HAP-1 (cell line): ENCODE measurements at places on chromosomes 7 and 10.
A peak's percentile ranks its signal among the peaks of the same experiment; 100 is the strongest.

GRCh38 chr10:110265573-110266193 is 39.0 kb downstream of the SMNDC1 start:
- DNase-seq, result no peak

DNA sequence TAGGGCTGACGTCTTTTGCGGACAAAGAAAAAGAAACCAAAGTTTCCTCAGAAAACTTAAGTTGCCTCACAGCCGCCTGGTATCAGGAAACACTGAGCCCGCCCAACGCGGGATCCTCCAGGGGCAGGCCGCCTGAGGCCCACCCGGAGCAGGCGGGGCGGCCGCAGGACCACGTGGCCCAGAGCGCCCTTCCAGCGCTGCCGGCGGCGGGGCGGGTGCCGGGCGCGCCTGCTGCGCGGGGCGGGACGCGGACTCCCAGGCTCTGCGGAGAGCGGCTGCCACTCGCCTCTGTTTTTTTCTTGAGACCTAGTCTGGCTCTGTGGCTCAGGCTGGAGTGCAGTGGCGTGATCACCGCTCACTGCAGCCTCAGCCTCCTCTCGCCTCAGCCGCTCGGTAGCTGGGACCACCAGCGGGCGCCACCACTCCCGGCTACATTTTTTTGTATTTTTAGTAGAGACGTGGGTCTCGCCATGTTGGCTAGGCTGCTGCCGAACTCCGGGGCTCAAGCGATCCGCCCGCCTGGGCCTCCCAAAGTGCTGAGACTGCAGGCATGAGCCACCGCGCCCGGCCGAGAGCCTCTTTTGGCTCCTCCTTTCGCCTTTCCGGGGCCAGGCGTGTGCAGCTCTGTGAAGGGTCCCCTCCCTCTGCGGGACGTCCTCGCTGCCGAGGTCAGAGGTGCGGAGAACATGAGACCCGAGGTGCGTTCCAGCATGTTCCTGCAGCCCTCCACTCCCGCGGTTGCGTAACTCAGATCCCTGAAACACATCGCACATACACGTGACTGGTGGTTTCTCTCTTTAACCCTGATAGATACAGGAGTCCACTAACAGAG is 11.6 kb upstream of the HNRNPF start:
- no peak for DNase-seq

DNA sequence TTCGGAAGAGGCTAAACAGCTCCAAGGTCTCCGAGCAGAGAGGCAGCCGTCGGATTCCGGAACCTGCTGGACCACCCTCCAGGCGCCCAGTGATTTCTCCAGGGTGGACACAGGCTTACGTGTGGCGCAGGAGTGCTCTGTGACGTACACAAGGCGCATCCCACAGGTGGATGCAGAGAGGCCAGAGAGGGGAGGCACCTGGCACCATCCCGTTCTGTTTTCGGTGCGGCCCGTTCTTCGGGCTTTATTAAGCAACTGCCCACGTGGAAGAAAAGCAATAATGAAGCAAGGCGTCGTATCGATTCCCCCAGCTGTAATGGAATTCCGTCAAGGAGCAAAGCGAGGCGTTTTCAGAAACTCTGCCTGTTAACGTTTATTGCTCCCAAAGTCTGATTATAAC is 163.6 kb downstream of the PTPRN2 start:
- no peak for DNase-seq

GRCh38 chr7:141600168-141601006 is 49.2 kb downstream of the AGK start:
- no peak for DNase-seq

GRCh38 chr7:49229246-49229645 is 304.9 kb downstream of the CDC14C start:
- DNase-seq, result no peak

DNA sequence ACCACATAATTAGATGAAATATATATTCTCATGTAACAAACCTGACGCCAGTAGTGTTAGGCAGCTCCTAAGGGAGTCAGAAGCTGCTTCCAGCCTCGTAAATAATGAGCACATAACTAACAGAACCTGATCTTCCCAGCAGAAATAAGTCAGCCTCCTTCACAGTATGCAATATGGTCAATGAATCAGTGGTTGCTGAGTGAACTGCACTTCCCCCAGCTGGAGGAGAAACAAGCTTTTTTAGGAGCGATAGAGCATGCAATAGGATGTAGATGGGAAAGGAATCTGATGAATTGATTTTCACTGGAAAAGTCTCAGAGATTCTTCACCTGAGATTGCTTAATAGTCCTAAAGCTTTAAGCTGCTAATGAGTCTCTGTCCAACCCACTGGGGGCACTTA is 337.2 kb upstream of the LRGUK start:
- no peak for DNase-seq

DNA sequence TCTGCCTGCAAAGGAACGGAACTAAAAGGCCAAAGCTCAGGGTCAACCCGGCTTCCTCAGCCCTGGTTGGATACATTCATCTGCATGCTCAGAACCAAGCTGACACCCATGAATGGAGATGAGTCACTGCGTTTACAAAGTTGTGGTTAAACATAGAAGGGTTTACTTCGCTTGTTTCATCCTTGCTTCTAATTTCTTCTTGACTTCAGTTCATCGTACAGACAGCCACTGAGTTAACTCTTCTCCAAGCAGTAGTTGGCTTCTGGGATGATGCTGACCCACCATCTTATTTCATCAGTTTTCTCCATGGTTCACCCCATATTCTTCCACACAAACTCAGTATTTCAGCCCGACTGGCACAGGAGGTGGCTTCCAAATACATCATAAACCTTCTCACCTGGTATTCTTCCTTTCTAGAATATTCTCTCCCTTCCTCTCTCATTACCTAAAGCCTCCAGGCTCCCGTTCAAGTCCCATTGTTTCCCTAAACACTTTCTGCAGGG is 166.3 kb upstream of the RNF32 start:
- DNase-seq, result no peak

DNA sequence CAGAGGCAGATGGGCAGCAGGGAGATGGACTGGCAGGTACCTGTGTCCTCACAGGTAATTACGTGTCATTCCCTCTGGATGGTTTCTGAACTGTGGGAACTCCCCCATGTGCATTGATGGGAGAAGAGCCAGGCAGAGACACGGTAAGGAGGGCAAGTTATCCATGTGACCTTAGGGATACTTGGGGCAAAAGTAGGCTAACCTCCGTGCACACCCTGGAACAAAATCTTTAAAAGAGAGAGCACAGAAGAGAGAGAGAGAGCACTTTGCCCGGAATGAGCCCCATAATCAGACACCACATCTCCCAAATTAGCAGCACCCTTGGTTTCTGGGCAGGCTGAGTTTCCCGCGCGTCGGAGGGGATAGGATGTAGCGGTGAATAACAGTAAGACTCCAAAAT is 423.2 kb downstream of the PAXIP1 start:
- DNase-seq, result no peak

GRCh38 chr7:121416533-121416932 is 20.4 kb upstream of the FAM3C start:
- DNase-seq, result no peak

DNA sequence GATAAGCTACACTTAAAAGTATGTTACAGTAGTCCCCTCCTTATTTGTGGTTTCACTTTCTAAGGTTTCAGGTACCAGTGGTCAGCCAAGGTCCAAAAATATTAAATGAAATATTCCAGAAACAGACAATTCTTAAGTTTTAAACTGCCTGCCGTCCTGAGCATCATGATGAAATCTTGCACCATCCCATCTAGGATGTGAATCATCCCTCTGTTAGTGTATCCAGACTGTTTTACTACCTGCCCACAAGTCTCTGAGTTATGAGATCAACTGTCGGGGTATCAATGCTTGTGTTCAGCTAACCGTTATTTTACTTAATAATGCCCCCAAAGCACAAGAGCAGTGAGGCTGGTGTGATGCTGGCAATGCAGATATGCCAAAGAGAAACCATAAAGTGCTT is 11.4 kb downstream of the KDM7A start:
- no peak for DNase-seq

DNA sequence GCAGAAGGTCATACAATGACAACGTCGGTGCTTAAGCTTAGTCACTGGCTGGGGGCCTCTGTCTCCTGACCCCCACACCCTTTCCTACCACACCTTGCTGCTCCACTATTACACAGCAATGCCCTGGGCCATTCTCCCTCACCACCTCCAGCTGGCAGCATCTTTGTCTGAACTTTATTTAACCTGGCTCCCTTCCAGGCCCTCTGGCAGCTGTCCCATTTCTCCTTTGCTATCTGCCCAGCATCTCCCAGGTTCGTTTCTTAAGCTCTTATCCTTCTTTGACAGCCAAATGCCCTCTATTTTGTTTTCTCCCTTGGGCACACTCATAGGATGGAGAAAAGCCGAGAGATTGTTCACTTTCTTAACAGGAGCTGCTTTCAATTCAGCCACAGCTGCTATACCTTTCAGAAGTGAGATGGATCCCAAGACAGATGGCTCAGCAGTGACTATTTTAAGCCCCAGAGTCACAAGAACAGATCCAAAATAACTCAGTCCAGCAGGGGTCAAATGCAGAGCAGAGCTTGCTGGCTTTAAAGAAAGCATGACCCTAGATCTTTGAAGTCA is 1277.1 kb upstream of the AUTS2 start:
- no peak for DNase-seq

- DNase-seq, result no peak
Observed at GRCh38 chr10:100634034-100634433, 98.3 kb downstream of the HIF1AN start.

DNA sequence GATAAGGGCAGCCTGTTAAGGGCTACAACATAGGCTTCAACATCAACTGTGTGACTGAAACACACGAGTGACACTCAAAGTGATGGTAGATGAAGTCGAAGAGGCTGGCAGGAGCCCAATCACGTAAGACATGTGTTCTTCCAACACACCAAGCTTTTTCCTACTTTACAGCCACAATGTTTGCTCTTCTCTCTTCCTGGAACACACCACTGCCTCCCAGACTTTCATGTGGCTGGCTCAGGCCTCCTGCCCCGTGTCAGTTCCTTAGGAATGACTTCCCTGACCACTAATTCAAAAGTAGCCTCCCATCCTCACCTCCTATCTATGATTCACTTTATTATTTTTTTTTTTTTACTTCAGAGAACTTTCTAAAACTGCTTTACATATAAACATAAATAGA is 209.2 kb downstream of the GPAM start:
- DNase-seq, result no peak

GRCh38 chr7:142790056-142790455 is 19.3 kb downstream of the PRSS2 start:
- DNase-seq, result no peak

DNA sequence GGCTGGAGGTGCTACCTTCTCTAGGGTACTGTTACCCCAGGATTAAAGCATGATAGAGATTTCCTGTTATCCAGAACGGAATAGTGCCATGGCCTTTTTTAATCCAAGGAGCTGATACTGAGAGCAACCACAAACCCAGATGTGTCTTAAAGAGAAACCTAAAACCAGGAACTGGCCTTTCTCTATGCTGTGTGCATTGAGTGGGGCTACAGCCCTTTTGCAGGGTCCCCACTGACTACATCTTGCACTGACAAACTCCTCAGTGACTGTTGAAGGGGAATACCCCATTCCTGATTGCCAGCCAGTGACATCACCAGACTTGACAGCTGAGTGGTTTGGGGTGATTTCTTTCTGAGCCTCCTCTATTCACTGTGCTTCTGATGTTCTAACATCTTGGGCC is 81.9 kb upstream of the CAPZA2 start:
- DNase-seq, result no peak

- DNase-seq, result no peak
Observed at GRCh38 chr10:47165168-47165710, 134.8 kb upstream of the GDF10 start.

GRCh38 chr7:81469869-81470723 is 299.8 kb downstream of the HGF start:
- DNase-seq, result peak; percentile 76

- no peak for DNase-seq
Observed at GRCh38 chr10:27794157-27794556, 48.5 kb upstream of the MKX start.

DNA sequence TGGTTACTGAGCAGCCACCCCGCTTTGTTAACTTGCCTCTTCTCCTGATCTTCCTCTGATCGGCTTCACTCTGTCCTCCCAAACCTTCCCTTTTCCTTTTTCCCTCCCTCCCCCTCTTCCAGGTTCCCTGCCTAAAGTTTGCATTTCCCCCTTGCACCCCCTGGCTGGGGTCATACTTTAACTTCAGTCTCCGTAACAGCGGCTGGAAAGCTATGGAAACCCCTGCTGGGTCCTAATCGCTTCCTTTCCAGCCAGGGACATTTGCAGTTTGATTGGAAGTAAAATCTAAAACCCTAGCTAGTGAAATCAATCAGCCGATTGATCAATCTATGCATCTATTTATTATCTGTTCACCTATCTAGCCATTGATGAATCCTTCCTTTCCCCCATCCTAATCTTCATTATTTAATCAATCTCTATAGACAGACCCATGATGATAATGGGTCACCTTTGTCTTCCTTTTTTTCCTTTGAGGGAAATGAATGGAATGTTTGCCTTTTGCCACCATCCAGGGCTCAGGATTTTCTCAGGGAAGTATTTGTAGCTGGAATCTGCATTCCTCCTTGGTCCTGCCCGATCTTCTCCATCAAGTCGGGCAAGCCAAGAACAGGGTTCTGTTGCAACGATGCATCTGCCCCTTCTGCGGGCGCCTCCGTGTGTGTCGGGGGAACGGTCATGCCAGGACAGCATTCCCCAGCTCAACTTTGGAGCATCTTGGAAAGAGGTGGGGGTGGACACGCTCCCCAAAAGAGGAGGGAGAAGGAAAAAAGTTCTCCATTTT is 8.8 kb downstream of the GATA3 start:
- DNase-seq, result no peak

DNA sequence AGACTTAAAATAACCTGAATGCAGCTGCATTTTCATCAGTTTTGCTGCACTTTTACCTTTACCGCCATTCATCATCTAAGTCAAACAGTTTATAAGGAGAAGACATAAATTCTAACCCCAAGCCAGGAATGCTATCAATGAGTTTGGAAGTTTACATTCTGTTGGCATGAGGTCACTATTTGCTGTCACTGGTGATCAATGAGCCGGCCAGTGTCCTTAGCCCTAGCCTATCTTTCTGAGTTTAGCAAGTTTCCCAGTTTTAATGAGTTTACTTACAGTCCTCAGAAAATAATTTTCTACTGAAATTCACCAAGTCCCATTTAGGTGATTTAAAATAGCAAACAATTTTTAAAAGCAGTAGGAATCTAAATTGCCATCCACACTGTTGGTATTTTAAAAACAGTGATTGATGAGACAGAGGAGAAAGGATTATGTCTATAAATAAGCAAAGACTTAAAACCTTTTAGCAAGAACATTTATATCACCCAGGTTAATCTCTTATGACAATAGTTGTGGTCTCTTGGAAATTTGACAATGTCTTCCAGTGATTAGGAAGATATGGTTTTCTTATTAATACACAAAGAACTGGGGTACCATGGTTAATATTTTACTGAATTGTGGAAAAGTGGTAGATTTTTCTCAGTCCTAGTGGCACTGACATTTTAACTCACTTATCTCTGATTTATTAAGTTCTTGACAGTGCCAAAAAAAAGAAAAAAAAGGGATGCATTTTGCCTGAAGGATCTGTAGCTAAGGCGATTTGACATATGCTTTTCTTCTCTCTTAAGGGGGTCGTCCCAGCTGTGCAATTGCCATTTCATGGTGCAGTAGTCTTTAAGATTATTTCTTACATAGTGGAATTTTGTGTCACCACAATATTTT is 443.4 kb upstream of the ANKRD30A start:
- DNase-seq, result no peak

- no peak for DNase-seq
Observed at GRCh38 chr10:96138102-96138501, 8.0 kb downstream of the ZNF518A start.

GRCh38 chr7:11436316-11436715 is 395.7 kb downstream of the THSD7A start:
- no peak for DNase-seq
